ENCODE measurements at places on chromosomes 2 and 18.

GRCh38 chr2:158953926-158954763 lies 14.3 kb upstream of the TANC1 start:
- DNase-seq = no peak

DNA sequence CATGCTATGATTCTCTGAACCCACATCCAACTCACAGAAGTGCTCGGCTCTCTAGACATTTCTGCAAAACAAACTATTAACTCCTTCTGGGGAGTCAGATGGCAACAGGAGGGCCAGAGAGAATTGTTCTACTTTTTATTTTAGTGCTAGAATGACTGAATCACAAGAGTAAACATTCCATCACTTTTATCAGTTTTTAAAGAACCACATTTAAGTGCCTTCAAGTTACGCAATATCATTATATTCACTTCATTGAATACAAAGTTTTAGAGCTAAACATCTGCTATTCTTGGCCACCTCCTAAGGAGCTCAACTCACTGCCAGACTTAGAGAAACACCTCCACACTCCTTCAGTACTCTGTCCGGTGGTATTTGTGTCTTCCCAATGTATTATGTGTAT lies 22.4 kb downstream of the B4GALT6 start:
- no peak for DNase-seq

DNA sequence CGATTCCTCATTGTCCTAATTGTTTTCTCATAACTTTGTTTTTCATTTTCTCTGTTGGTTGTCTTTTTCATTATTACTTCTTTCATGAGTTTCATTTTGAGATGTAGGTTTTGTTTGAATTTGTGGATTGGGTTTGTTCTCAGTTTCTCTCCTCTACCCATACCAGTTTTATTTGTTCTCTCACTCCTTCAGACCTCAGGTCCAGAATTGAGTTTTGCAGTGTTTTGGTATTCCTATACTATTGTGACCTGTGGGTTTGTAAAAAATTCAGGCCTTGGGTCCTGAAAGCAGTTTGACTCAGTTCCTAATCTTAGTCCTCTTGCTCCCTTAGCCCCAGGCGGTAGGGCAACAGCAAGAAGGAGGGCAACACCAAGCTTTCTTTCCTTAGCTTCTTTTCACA lies 28.3 kb upstream of the UBE2E3 start:
- DNase-seq = no peak

GRCh38 chr18:54222922-54223567 lies 1.4 kb downstream of the MBD2 start:
- DNase-seq = no peak

DNA sequence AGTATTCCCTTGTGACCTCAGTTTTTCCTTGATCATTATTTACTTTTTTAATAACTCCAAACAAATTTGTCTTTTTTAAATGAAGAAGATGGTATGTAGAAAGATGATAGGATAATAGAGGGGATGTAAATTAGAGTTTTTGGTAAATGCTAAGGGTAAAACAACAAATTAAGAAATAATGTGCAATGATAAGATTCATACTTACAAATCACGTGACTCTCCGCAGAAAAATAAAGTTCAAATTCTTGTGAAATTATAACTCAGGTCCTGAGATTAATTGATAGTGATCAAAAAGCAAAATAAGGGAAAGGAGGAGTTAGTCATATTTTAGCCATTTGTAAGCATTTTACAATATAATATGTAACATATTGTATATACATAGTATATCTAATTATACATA lies 304.1 kb upstream of the KCNH7 start:
- DNase-seq = no peak

- no peak for DNase-seq
Observed at GRCh38 chr2:232721882-232722281, 24.8 kb downstream of the GIGYF2 start.

DNA sequence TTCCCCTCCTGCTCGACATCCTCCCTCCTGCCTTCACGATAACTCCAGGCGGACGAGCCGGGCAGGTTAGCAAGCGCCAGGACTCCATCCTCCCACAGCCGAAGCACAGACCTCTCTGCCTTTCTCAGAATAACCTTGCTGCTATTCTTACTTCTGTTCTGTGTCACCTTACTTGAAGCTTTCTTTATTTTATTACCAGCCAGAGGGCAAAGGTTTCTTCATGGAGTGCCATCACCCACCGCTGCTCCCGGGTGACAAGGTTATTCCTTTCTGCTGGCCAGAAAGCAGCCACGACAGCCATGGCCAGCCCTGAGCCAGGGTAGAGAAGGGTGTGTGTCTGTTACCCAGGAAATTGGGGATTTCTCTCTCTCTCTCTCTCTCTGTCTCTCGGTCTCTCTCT lies 227.1 kb downstream of the ANAPC1 start:
- DNase-seq = no peak

- no peak for DNase-seq
Observed at GRCh38 chr2:222930862-222931261, 70.0 kb downstream of the ACSL3 start.

DNA sequence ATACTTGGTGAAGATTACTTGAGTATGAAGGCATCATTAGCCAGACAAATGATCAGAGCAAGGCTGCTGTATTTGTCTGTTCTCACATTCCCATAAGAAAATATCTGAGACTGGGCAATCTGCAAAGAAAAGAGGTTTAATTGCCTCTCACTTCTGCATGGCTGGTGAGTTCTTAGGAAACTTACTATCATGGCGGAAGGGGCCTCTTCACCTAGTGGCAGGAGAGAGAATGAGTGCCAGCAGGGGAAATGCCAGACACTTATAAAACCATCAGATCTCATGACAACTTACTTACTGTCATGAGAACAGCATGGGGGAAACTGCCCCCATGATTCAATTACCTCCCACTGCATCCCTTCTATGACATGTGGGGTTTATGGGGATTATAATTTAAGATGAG lies 452.3 kb downstream of the GALR1 start:
- DNase-seq = no peak

GRCh38 chr2:127681976-127682857 lies 6.9 kb upstream of the LIMS2 start:
- DNase-seq = no peak

DNA sequence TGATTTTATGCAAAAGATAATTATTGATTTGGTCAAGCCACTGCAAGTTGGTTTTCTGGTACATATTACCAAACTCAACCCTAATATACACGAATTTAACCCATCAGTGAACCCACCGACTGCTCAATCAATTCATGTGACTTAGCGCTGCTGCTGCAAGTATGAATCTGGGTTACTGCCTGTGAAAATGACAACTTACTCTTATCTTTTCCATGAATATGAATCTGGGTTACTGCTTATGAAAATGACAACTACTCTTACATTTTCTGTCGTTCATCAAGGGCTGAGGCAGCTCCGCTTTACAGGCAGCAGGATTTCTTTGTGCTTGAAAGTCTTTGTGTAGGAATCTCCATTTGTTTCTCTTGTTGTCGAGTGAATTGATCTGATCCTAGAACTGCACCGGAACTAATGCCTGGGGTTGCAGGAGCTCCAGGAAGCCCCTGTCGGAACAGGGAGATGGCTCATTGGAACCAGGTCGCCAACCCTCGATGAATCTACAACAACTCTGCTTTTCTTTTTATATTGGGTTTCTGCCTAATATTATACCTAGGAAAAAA lies 22.1 kb upstream of the ALKAL2 start:
- DNase-seq = no peak

DNA sequence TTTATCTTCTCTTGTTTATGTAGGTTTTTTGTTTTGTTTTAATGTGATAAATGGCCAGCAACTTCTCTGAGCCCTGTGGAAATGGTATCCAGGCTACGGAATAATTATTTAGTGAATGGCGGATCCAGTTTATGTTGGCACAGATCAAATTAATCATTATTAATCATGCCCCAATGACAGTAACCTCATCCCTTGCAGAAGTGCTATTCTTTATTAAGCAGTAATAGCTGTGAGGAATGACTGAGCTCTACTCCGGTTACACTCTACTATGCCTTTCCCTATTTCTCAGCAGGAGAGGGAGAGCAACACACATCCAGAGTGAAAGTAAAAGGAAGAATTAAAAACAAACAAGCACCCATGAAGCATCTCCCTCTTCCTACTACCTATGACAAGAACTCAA lies 84.8 kb downstream of the SETBP1 start:
- no peak for DNase-seq

DNA sequence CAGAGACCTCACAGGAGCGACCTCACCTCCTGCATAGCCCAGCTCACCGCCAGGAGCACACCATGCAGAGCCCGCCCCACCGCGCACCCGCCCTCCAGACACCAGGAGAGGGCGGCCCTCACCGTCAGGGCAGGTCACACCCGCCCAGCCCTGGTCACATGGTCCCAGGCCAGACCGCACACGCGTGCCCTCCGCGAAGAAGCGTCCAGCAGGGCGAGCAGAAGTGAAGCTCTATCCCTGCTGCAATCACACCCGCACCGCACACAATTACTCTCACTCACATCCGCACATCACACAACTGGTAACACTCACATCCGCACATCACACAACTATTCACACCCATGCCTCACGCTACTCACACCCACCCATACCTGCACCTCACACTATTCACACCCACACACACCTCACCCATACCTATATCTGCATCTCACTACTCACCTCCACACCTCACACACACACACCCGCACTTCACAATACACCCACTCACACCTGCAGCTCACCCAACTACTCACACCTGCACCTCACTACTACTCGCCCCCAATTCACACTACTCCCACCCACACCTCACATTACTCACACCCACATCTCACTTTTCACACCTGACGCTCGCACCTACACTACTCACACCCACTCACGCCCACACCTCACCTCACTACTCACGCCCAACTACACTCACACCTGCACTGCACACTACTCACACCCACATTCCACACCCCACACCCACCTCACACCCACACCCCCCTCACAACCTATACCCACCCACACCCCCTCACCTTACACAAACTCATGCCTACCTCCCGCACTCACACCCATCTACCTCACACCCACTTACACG lies 242.0 kb downstream of the HDAC4 start:
- DNase-seq = no peak

- no peak for DNase-seq
Observed at GRCh38 chr2:227876300-227876801, 4.9 kb downstream of the DAW1 start.

DNA sequence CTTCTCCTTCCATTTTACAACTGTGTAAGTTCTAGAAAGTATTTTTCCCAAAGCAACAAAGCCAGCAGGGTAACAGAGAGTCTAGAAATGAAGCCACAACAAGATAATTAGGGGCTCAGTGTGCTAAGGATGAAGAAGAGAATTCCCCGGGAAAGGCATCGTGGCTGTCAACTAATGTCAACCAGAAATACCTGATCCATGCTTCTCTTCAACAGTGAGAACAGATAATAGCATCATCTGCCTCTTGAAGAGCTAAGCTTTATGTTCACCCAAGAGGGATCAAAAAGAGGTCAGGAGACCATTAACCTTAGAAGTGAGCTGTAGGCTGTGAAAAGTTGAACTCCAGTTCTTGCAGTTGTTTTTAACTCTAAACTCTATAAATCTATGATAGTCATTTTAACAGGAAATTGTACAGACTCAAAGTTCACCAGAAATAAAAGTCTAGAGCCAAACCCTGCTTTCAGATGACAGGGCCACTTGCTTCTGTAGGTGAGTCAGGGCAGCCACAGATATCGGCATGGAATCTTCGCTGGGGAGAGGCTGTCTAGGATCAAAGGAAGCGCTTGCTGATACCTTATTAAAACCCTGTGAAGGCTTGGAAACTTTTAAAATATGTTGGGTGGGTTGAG lies 540.7 kb upstream of the ID2 start:
- no peak for DNase-seq

DNA sequence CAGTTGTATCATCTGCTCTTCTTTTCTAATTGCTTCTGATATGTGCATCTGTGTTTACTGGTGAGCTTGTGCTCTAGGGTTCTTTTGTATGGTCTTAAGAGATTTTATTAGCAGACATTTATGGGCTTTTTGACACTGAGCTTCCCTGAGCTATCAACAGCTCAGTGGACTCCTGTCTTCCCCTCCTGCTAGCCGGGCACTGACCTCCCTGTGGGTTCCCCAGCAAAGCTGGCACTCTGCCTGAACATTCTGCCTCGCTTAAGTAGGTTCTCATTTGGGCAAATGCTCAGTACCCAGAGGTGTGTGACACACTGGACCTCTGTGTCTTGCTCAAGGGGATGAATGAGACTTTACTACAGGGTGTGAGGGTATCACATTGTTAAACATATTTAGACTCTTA lies 15.8 kb downstream of the TRAF3IP1 start:
- no peak for DNase-seq

DNA sequence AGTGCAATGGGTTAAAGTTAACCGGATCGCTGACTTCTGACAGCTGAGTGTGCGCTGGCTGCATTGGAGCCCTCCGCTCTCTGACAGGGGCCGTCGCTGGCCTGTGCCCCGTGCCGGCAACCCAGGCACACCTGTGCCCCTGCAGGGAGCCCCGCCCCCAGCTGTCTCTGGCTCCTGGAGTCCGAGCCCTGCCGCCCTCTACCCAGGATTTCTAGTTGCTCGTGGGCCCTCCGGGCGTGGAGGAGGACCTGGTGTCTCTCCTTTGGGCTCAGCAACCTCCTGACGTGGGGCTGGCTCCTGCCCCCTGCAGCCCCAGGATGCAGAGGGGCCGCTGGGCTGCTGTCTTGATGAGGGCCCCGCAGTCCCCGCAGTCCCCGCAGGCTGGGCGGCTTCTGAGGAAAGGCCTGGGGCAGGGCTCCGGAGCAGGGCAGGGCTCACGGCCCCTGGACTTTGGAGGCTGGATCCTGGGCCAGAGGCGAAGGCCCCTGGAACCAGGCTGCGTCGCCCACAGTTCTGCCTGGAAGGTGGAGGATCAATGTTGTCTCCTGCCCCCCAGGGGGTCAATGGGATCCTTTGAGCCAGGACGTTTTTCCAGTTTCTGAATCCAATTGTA lies 172.8 kb downstream of the RNF144A start:
- no peak for DNase-seq

- DNase-seq = no peak
Observed at GRCh38 chr2:135914485-135914884, 38.2 kb upstream of the MCM6 start.

DNA sequence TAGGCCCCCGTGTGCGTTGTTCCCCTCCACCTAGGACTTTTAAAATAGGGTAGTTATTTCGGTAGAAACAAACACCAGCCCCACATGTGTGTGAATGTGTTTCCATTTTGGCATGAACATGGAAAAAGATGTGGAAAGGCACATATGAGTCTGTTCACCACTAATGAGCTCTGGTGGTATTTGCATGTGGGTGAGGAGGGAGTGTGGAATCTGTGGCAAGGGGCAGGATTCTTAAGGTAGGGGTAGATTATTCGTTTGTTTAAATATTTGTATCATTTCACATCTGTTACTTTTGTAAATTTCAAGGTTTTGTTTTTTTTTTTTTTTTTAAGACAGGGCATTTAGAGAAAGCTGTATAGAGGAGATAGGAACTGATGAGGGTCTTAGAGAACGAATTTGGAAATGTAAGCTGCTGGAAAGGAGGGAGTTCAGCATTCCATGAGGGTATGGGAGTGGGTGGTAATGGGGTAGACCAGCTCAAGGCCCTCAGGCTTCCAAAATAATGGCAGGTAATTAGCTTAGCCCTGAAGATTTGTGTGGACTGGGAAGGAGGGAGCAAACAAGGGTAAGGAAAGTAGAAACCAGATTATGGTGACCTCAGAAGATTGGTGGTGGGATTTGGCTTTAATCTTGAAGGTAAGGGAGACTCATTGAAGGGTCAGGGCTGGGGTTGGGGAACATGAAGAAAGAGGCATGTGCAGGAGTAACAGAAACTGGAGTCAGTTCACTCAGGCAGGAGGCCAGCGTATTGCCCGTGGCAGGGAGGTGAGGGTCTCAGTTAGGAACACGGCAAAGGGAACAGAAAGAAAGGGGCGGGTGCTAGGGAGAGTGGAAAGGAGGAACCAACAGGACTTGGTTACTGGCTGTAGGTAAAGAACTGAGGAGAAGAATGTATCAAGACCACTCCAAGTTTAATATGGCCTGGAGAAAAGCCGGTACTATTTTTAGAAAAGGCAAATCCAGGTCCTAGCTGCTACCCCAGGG lies 123.6 kb downstream of the PLB1 start:
- no peak for DNase-seq

All from esophagus squamous epithelium (tissue), 5 donors.